C1 segment of cervical spinal cord (tissue), 14 donors: ENCODE measurements at places on chromosomes 2 and 18.

DNA sequence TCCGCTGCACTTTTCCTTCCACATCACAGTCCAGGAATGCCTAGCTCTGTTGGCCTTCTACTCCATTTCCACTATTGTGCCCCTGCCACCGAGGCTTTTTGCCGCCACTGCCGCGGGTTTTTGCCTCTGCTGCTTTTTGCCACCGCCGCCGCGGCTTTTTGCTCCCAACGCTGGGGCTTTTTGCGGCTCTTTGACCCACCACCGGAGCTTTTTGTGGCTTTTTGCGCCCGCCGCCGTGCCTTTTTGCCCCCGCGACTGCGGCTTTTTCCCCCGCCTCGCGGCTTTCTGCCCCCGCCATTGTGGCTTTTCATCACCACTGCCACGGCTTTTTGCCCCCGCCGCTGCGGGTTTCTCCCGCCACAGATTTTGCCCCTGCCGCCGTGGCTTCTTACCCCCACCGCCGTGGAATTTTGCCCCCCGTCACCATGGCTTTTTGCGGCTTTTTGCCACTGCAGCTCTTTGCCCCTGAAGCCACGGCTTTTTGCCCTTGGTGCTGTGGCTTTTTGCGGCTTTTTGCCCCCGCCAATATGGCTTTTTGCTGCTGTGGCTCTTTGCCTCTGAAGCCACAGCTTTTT is 2798.7 kb upstream of the TEKT4 start:
- DNase-seq: no peak

DNA sequence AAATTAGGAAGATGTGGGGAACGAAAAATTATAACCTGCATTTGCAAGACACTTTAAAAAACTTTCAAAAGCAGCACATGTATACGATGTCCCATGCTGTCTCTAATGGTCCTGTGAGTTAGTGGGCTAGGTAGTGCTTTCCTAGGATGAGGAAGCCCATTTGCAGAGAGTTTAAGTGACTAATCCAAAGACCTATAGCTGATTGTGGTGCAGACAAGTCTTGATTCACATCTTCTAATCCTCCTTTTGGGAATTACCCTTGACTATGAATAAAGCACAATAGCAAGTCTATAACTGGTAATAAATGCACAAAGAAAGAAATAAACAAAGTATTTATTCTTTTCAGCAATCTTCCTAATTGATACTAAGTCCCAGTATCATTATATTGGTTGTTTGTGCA is 234.6 kb upstream of the FANCL start:
- no peak for DNase-seq

GRCh38 chr2:194252127-194252526 is 1404.9 kb upstream of the SLC39A10 start:
- no peak for DNase-seq

DNA sequence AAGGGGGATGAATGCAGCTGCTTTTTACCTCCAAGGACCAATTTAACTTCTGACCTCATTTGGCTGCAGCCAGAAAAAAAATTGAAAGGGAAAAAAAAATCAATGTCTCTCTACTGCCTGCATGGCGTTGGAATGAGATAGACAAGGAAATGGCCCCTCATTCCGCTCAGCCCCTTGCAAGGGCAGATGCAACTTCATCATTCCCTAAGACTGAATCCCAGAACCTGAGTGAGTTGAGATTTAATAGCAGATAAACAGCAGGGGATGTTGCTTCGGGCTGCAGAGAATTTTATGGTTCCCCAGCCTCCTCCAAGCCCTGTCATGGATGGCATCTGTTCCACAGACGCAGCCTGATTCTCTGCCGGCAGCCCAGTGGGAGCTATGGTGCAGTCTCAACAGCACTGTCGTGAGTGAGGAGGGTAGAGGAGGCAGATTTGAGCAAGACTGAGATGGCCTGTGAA is 49.0 kb downstream of the CAPN13 start:
- no peak for DNase-seq

- DNase-seq: no peak
Measured at GRCh38 chr2:189601043-189601442, 20.5 kb upstream of the SLC40A1 start.

GRCh38 chr2:171807831-171808393 is 86.1 kb downstream of the SLC25A12 start:
- no peak for DNase-seq

- no peak for DNase-seq
Measured at GRCh38 chr2:226634943-226635604, 164.5 kb downstream of the IRS1 start.

DNA sequence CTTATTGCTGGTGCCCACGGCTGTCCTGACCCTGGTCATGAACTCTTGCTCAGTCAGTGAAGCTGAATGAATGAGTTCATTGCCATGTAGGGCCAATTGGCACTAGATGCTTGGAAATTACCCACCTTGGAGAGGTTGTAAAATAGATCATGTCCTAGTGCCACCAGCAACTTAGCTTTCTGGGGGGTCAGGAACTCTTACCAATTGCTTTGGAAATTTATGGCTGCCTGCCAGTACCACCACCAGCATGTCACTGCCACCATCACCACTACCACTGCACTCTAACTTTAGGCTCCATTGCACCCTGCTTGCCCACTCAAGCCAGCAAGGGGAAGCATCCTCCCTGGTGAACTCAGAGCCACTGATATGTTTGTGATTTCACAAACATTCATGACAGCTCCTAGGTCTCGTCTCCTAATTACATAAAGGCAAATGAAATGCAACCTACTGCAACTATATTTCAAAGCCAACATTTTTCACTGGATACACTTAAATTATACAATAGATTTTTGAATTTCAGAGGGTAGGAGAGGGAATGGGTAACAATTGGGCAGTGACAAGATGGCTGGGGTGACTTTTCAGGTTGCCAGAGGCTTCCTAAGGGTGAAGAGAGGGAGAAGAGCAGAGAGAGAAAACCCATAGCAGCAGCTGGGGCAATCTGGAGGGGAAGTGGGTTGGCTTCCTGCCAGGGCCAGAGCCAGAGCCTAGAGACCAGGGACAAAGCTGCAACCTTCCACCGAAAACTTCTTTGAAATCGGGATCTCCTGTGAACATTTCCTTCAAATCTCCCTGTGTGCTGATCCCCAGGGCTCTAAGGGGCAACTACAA is 3.5 kb upstream of the EMILIN1 start:
- DNase-seq: no peak
